Stimulated activated CD4-positive, alpha-beta T cell treated with anti-CD3 and anti-CD28 coated beads, Interleukin-4, amount 100 ng/mL, for 1 hour (primary cell): ENCODE measurements at places on chromosomes 4 and X.

DNA sequence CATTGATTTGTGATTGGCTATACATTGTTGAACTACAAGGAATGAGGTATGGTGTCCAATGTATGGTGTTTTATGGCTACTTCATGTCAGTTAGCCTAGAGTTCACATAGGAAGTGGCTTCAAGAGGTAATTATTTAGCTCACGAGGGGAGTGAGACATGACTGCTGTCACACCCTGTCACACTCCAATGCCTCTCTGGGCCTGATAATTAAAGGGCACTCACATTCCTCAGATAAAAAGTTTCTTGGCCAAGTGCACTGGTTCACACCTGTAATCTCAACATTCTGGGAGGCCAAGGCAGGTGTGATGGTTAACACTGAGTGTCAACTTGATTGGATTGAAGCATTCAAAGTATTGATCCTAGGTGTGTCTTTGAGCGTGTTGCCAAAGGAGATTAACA is 65.0 kb upstream of the DDX60 start:
- DNase-seq = no peak

DNA sequence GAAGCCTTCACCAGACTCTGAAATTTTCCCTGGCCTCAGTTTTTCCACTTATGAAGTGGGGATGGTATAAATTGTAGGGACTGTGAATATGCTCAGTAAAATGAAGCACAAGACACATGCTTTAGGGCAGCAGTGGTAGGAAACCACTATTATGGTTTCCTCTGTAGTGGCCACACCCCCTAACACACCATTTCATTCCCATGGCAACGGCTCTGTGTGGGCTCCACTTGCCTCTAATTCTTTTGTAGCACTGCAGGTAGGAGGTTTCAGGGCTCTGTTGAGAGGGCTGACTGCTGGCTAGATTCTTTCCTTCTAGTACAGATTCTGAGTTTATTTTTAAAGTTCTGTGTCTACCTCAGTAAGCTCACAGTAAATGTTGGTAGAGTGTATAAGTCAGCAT is 3.5 kb upstream of the VMA21 start:
- no peak for DNase-seq

DNA sequence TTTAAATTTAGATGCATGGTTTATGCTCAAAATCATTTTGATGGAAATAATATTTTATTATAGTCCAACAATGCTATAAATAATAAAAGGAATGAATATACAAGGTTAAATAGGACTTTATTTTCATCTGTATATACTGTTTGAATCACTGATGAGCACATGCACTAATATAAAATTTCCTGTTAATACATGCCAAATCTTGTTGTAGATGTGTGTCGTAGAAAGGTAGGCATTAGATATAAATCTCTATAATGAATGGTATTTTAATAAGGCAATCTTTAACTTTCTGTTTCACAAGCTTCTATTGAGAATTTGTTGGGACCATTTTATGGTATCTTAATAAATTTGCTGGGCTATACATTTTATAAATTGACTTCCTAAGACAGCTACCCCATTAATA is 868.8 kb downstream of the CCSER1 start:
- DNase-seq = no peak

DNA sequence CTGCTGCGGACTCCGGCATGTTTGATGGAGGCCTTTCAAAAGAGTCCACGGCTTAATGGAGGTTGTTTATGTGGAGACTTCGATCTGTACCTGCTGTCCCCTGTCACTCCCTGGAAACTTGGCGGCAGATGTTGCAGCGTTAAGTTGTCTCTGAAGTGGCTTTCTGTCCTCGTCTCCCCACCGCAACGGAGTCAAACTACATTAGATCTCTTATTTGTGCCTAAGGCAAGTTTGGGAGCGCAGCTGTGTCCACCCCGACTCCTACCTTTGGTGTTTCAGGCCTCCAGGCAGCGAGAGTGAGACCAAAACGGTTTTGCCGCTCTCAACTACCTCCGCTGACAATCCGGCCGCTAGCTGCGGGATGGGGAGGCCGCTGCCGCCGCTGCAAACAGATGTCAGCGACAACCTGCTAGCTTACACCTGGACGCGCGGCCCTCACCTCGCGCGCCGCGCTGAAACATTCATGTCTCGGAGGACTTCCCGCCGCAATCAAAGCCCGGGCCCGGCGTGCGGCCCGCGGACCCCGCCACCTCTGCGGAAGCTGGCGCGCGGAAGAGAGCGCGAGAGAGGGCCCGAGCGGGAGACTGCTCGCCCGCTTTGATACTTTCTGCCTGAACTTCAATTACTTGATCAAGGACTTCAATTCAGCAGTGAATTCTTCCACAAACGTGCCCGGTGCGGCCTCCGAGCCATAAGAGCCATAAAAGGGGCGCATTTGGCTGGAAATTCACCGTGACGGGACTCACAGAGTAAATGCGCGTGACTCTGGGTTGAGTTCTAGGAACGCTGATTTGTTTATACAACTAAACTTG is 108.4 kb downstream of the ANTXR2 start:
- DNase-seq = no peak

DNA sequence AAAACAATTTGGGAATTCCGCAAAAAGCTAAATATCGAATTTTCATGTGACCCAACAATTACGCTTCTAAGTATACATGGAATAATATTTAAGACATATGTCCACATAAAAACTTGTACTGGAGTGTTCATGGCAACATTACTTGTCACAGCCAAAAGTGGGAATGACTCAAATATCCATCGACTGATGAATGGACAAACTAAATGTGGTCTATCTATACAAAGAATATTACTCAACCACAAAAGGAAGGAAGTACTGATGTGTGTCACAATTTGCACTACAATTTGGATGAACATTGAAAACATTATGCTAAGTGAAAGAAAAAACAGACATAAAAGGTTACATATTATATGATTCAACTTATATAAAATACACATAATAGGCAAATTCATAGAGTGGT is 71.9 kb downstream of the AFF2 start:
- DNase-seq = no peak

- no peak for DNase-seq
These were observed 32.0 kb downstream of the GPRIN3 start for GRCh38 chr4:89275587-89275986.

DNA sequence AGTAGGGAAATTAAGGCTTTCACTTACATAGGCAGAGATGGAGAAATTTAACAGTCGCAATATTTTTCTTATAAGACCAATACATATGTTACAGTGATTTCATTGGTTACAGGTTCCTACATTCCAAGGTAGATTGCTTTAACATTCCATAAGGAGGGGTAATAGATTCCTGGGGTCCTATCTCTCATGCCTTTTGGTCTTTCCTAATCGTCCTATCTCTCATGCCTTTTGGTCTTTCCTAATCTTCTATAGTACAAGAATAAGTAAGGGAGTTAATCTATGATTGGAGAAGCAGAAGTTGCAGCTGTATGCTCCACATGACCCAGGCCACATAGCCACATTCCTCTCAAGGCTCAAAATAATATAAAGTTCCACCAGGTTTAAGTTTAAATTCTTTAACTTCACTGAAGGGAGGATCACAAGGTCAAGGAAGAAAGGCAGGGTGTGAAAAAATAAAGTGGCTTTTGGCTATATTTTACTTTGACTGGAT is 285.0 kb upstream of the BOD1L1 start:
- DNase-seq = no peak

DNA sequence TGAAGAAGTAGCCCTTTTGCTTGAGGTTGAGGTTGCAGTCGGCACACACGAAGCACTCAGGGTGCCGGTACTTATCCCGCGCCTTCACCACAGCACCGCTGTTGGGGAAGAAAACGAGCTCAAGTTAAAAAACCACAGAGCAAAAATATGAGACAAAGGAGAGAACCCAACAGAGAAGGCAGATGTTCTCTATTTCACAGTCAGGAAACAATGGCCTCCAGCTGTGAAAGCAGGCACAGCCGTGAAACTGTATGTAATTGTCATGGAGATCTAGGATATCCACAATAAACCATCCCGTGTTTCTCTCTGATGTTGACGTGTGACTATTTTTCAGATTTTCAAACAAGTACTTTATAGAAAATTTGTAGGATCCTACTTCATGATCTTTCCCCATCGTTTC is 30.9 kb upstream of the CCDC110 start:
- DNase-seq = no peak

DNA sequence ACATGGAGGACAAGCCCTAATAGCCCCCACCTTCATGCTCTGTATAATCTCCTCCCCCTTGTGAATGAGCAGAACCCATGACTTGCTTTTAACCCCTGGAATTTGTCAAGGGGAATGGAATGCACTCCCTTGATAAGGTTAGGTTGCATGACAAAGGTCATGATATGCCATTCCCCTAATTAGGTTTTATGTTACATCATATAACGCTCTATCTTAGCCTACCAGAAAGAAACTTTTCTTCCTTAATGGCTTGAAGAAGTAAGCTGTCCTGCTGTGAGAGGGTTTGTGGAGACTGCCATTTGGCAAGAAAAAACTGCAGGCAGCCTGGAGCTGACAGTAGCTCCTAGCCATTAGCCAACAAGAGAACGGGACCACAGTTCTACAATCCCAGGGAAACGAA is 399.8 kb upstream of the MAD2L1 start:
- DNase-seq = no peak

GRCh38 chrX:154650221-154650510 is 3.2 kb downstream of the CTAG2 start:
- DNase-seq = no peak

- no peak for DNase-seq
These were observed 46.5 kb upstream of the RAB9B start for GRCh38 chrX:103878466-103879122.
